GOT3 (cell line): ENCODE measurements at places on chromosomes 5 and 9.

DNA sequence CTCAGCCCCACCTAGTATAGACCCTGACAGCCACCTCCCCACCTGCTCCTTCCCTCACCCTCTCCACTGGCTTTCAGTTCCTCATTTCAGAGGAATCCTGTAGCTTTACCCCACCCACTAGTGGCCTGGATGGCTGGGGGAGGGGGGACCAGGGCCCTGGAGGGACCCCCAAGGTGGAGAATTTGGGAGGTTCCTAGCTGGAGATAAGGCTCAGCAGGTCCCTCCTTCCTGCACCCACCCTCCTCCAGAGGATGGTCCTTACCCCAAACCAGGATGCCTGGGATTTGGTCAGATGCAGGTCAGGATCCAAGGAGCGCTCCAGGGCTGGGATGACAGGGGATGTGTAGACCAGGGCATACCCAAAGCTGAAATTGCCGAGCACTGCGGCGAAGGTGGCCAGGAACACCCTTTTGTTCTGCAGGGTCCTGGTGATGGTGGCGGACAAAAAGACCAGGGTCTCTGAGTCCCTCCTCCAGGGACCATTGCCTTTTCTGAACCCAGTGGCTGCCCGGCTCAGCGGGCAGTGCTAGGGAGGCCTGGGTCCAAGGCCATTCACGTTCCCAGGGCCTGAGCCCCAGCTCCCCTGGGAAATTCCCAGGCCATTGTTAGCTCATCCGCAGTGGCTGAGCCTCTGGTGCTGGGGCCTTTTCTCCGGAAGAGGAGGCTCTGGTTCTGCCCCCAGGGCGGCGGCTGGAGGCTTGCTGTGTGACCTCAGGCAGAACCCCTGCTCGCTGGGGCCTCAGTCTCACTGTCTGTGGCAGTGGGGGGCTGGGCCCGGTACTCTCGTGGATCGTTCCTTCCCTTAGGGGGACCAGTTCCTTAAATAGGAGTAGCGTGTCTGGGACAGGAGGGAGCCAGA is 678 bp downstream of the SLC2A6 start:
- no peak for DNase-seq

GRCh38 chr5:75623846-75624245 is 12.6 kb downstream of the ANKDD1B start:
- DNase-seq, result no peak

DNA sequence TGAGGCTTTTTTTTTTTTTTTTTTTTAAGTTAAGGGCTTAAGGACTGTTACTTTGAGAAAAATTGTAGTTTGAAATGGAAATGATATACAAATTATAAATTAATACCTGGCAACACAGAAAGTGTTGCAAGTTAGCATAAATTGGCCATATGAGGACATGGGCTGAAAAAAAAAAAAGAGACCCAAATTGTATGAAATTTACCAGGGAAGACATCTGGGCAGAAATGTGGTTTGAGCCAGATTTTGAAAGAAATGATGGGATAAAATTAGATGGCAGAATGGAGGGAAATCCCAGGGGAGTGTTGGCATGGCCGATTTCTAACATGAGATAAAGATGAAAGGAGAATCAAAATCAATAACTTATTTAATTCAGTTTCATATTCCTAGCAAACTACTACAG is 472.1 kb downstream of the CTNND2 start:
- DNase-seq, result no peak

- no peak for DNase-seq
Observed at GRCh38 chr5:138663009-138663408, 87.8 kb upstream of the HSPA9 start.

DNA sequence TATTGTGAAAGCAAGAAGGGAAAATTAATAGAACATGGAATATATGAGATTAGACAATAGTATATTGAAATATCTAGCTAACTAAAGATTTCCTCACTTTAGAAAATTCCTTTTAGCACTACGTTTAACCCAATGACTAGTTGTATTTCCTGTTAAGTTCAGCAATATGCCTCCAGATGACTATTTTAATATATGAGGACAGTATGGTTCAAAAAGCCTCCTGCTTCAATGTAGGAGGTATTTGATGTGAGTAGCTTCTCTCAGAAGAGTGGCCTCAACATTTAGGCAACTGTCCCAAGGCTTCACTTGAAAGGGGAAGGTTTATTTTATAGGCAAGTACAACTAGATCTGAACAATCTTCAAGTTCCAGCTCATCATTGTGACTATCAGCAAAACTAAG is 2.0 kb upstream of the MEF2C start:
- no peak for DNase-seq

DNA sequence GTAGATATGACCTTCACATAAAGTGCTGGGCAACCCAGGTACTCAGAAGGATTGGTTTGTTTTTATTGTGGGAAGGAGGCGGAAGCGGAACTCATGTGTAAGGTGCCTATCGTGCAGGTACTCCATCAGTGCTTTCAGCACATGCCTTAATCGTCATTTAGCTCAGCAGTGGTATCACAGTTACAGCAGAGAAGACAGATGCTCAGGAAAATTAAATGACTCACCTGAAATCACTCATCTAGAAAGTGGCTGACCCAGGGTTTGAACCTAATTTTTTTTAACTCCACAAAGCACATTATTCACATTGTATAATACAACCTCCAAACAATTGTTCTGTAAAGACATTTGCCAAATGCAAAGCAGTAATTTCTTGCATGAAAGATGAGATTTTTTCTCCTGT is 2.2 kb downstream of the C5orf46 start:
- DNase-seq, result no peak

DNA sequence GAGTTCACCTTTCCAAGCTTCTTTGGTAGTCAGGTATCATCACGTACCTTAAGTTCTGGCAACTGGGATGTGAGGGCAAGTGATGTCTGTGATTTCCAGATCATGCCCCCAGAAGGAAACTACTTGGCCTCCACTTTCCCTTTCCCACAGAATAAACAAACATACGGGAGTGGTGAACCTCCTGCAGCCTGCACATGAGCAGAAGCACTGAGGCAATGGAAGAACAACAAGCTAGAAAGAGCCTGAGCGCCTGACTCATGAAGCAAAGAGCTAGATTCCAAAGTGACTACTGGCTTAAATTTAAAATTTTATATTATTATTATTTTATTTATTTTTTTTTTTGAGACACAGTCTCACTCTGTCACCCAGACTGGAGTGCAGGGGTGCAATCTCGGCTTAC is 35.0 kb downstream of the ARL15 start:
- DNase-seq, result no peak

DNA sequence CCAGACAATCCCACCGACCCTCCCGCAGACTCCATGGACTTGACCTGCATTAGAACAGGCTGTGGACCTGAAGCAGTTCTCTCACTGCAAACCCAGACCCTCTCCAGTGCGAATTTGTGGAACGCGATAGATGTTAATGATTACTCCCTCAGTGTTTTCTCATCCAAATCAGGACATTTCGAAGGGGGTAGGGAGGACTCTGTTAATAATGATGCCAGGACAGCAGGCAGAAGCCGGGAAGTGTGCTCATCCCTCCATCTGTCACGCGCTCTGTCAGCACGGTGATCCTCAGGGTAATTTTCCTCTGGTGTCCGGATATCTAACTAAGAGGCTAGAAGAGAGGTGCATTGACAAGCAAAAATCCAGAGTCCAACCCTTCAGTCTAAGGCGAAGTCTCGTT is 18.8 kb downstream of the RAPGEF1 start:
- DNase-seq, result no peak

DNA sequence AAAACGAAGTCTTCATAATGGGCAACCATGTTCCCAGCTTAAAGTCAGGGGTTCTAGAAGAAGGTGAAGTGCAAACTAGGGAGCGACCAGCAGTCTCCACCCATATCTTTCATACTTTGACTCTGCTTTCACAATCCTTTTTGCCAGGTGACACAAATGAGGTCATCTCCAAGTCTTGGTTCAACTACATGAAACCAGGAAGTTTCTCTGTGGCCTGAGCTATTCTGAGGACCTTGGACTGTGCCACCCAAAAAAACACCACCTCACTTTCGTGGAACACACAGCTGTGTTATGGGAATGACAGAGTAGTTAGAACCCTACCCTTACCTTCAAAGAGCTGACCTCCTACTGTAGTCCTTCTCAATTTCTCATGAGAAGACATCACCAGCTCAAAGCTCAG is 309.2 kb downstream of the AGTPBP1 start:
- DNase-seq, result no peak

- DNase-seq, result no peak
Observed at GRCh38 chr9:68500457-68501381, 40.0 kb downstream of the TMEM252 start.
